ENCODE measurements at places on chromosomes 5 and 9.

- DNase-seq = no peak
These were observed 146.5 kb upstream of the TLX3 start for GRCh38 chr5:171162596-171162995.

DNA sequence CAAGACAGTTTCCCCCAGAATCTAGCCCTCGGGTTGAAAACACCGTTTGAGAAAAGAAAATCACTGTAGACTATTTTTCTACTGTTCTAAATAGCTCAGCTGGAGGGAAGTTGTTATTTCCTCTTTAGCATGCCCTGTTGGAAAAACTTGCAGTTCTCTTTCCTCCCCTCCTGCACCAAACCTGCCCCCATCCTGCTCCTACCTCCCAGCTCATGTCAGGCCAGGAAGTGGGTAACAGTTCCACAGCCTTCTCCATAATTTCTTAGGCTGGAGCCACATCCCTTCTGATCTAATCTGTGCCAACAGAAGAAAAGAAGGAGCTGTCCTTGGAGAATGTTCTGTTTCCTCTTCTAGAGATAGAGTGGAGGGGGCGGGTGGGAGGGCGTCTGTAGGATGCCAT, 437.7 kb downstream of the SPOCK1 start:
- no peak for DNase-seq

DNA sequence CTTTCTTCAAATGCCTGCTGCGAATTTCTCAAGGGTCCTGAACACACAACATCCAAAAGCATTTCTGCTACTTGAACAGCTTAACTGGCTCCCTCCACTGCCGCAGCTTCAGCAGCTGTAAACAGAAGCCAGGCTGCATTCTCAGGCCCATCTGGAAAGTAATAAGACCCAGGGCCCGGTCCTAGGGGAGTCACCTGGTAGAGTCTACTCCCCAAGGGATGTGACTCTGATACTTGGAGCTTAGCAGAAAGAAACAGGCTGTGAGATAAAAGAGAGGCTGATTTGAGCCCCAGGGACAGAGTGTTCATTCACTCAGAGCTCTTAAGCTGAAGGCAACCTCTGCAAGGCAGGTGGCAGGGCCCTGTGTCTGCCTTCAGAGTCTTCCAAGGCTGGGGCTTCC, 356.8 kb downstream of the SPOCK1 start:
- DNase-seq = no peak

DNA sequence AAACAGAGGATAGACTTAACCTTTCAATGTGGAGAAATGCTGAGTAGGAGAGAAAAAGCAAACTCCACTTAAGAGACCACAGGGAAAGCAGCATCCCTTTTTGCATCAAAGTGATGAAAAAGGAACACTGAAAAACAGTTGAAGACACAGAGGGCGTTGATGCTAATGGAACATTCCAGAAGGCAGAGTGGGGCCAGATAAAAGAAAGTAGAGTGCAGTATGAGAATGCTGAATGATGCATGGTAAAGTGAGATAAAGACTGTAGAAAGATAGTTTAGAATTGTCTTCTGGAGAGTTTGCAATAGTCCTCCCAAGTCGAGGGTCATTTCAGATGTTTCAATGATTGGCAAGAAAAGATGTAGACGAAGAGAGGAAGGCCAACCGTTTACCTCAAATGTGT, 574.3 kb downstream of the PRR16 start:
- DNase-seq = no peak

GRCh38 chr5:137205231-137206027, 293.7 kb downstream of the SPOCK1 start:
- no peak for DNase-seq

DNA sequence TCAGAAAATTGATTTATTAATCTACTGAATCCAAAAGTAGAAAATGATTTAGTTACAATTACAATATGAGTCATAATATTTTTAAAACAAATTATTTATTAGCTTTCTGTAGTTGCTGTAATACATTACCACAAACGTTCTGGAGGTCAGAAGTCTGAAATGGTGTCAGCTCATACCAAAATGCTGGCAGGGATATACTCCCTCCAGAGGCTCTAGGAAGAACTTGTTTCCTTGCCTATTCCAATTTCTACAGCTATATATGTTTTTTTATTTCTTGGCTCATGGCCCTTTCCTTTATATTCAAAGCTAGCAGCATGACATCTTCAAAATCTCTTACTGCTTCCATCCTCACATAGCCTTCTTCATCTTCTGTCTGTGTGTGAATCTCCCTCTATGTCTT, 667.9 kb upstream of the ITGA1 start:
- no peak for DNase-seq

DNA sequence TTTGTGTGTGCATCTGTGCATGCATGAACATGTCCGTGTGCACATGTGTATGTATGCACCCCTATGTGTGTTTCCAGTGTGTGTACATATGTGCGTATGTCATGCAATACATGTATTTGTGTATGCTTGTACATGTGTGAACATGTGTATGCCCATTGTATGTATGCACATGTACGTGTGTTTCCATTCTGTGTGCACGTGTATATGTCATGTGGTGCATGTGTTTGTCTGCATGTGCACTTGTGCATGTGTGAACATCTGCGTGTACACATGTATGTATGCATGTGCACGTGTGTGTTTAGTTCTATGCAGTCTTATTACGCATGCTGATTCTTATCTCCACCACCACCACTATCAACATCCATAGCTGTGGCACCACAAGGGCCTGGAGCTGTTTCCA, 403.5 kb upstream of the IRX4 start:
- no peak for DNase-seq

- DNase-seq = no peak
These were observed 42.7 kb upstream of the CEP72 start for GRCh38 chr5:569358-569867.

- peak; percentile 1 for DNase-seq
These were observed 668.7 kb upstream of the FTMT start for GRCh38 chr5:121182788-121183490.

DNA sequence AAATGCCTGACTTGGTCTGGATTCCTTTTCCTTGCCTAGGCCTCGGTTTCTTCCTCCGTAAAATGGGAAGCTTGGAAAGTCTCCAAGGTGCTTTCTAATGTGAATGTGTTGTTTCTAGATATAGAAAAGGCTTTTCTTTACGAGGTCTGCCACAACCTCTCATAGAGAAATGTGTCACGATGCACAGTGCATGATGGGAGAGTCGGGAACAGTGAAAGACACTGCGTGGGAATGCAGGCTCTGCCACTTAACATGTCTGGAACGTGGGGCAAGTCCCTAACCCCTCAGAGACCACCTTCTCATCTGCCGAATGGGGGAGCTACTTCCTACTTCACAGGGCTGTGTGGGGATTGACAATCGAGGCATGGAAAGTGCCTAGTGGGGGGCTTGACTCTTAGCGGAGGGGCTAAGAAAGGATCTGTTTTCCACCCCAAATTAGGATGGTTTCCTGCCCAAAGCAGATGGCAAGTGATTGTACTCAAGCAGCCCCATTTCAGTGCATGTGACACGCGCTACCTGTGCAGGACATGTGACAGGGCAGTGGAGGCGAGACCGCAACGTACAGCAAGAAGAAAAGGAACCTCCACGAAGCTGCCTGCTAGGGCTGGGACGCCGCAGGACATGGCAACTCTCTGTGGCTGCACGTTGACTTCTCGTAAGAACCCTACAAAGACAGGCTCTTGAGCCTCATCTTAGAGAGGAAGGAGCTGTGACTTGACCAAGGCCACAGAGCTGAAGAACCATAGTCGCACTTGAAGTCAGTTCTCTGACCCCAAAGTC, 115.2 kb downstream of the CRB2 start:
- DNase-seq = no peak

- no peak for DNase-seq
These were observed 32.7 kb downstream of the MORN5 start for GRCh38 chr9:122192261-122192875.

DNA sequence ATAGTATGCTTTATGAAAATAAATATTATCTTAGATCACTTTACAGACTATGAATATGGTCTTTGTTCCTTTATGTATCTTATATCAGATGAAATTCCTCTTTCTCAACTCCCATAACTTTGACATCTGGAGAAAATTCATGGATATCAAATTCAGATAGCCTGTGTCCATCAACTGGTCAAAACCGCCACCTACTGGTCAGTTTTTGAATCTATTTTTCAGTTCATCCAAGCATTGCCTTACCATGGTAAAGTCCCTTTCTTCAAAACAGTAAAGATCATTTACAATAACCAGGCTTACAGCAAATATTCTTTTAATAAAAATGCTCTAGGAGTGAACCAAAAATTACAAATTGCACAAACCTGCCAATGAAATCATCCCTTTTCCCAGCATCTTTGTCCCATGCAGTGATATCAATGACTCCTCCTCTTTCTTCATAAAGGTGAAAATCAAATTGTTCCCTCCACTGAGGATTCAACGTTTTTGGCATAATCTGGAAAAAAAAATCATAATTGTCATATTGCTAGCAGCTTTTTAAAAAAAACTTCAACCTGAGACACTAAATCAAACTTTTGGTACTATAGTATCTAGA, 290.5 kb downstream of the SLF1 start:
- peak; percentile 64 for DNase-seq

DNA sequence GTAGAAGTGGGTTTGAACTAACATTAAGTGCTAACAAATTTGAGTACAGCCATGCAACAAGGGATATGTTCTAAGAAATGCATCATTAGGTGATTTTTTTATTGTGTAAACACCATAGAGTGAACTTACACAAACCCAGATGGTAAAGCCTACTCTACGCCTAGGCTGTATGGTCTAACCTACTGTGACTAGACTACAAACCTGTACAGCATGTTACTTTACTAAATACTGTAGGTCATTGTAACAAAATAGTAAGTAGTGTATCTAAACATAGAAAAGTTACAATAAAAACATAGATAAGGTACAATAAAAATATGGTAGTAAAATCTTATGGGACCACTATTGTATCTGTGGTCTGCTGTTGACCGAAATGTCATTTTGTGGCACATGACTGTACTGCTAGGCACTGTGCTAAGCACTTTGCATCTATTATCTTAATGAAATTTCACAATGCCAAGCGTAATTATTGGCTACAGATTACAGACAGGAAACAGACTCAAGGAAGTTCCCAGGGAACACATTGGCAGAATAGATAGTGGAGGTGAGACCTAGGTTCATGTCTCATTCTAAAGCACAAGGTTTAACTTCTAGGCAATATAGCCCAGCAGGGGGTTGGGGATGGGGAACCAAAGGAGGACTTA, 62.7 kb downstream of the ATP10B start:
- no peak for DNase-seq

GRCh38 chr9:79798450-79798849, 226.7 kb downstream of the TLE4 start:
- no peak for DNase-seq

DNA sequence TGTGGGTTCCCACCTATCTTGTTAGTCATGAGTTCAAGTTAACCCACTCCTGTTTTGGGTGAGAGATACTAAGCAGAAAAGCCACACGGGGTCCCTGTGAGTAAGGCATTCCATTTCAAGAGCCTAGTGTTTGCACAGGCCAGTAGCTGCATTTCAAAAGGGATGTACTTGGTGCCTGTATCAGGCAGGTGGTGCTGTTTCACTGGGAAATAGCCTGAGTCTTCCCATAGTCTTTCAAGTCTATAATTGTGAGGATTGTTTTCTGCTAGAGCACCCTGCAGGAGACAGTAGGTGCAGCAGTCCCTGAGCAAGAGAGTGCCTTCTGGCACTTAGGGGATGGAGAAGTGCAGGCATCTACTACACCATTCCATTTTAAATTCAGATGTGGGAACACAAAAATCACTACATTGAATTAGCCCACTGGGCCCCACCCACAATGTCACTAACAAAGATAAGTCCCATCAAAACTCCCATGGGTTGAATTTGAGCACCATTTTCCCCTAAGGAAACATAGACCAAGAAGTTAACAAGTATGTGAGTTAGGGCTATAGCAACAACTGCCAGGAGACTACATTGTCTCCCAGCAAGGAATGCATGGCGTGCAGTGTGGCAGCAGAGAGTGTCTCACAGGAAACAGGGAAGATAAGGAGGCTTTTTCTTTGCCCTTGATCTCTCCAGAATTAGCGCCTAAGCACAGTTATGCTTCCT, 263.2 kb downstream of the COX7C start:
- peak; percentile 84 for DNase-seq

GRCh38 chr5:143826951-143827444, 15.0 kb downstream of the HMHB1 start:
- DNase-seq = no peak

GRCh38 chr5:32471784-32472183, 27.2 kb upstream of the ZFR start:
- DNase-seq = no peak

- DNase-seq = no peak
These were observed 515.2 kb downstream of the ZNF608 start for GRCh38 chr5:124231230-124231629.

GRCh38 chr9:79711874-79712273, 140.1 kb downstream of the TLE4 start:
- DNase-seq = no peak

GRCh38 chr5:151031554-151031953, 11.2 kb downstream of the GPX3 start:
- DNase-seq = no peak

- DNase-seq = peak; percentile 45
These were observed 63.9 kb downstream of the SREK1 start for GRCh38 chr5:66207800-66208561.

- DNase-seq = no peak
These were observed at the start of the genes BHMT2 and DMGDH for GRCh38 chr5:79069488-79070349. TSS of gene BHMT2 (plus strand) at chr5:79069767. CDS start at chr5:79069783, 16 bp downstream. TSS of gene DMGDH (minus strand) at chr5:79069674. CDS start at chr5:79069620, 54 bp downstream.

DNA sequence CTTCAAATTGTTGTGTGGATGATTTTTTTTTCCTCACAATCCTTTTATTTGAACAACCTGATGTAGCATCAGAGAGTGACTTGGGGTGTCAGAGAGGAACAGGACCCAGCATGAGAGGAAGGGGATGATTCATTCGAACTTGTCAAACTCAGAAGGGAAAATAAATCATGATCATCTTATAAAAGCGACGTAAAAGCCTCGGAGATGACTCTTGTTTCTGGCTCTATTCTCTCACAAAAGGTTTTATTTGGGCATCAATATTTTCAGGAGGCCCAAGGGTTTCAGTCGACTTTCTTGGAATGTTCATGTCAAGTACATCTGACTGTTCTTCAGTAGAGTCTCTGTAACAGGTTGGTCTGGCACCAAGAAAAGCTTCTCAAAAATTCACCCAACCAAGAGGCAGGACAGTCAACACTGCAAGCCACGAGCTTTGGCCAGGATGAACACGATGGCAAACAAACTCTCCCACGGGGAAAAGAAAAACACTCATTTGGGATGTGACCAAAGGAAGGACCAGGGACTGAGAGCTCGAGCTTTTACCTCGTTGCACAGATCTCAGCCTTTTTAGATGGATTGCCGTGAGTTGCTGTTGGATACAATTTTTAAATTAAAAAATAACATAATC, 55.1 kb downstream of the ANKH start:
- no peak for DNase-seq
